Stimulated activated CD4-positive, alpha-beta T cell treated with anti-CD3 and anti-CD28 coated beads, Interleukin-1b, Interleukin-23, amount 100 ng/mL, for 1 hour (primary cell): ENCODE measurements at places on chromosomes 7 and 10.

DNA sequence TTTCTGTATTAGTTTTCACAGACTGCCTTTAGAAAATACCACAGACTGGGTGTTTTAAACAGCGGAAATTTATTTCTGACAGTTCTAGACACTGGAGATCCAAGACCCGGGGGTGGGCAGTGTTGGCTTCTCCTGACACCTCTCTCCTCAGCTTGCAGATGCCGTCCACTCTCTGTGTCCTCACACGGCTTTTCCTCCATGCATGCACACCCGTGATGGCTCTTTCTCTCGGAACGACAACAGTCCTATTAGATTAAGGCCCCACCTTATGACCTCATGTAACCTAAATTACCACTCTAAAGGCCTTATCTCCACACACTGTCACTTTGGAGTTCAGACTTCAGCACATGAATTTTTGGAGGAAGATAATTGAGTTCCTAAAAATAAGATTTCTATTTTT lies 142.9 kb upstream of the VWC2 start:
- no peak for DNase-seq

GRCh38 chr7:145534301-145534700 lies 582.3 kb upstream of the CNTNAP2 start:
- DNase-seq, result no peak

DNA sequence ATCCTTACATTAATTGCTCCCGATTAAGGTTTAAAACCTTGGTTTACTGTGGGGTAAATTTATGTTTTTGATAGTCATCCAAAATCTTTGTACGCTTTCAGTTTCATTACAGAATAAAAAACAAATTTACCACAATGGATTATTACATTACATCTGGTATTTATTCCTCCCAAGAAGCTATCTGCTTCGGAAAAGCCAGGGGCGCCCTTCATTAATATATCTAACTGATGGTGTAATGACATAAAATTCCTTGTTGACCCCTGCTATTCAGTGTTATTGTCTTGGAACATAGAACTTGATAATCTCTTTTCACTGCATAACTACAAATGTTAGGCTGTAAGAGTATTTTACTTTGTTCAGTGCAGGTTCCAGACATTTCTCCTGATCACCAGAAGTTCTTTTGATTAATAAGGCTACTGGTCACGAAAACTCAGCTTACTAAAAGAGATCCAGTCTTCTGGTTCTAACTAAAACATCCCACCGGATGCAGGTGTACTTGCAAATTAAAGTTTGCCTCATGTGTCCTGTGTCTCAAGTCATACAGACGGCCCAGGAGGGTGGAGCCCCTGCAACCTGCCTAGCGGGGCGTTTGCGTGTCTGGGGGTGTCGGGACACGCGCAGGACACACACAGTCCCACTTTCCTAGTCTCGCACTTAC lies 581 bp upstream of the GLCCI1 start:
- no peak for DNase-seq

DNA sequence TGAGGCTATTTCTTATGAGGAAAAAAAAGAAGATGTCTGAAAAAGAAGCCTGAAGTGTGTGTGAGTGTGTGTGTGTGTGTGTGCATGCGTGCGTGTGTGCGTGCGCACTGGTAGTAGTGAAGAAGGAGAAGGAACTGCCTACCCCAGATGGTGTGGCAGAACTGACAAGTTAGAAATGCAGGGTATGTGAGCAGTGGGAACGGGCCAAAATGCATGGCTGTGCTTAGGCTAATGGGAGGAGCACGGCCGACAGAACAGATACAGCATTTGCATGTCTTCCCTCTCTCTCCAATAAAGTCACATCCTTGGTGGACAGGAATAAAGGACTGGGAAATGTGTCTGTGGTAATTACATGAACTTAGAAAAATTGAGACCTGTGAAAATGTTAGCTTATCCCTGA lies 94.3 kb downstream of the IDE start:
- no peak for DNase-seq

- no peak for DNase-seq
Measured at GRCh38 chr7:12801107-12801506, 113.7 kb downstream of the ARL4A start.

- DNase-seq, result no peak
Measured at GRCh38 chr10:47365431-47366180, 17.4 kb downstream of the RBP3 start.

DNA sequence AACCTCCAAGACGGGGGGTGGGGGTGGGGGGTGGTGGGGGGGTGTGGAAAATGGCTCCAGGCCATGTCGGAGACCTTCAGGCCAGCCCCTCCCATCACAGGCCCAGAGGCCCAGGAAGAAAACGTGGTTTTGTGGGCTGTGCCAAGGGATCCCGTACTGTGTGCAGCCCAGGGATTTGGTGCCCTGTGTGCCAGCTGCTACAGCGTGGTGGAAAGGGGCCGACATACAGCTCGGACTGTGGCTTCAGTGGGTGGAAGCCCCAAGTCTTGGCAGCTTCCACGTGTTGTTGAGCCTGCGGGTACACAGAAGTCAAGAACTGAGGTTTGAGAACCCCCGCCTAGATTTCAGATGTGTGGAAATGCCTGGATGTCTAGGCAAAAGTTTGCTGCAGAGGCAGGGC lies 259.7 kb downstream of the HGF start:
- DNase-seq, result no peak

DNA sequence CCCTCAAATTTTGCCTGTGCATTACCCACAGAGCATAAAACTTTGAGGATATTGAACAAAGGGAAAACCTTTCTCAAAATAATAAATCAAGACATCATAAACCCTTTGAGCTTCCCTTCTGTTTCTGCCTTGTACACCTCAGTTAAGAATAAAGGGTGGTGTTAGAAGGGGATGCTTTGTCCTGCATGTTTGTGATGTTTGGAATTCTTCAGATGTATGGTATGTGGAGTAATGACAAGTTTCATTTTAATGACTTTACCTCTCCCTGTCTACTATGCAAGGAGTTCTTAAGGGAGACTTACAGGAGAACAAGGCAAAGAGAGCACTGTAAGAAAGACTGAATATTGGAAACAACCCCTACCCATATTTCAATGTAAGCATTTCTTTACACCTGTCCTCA lies 99.2 kb downstream of the HECW1 start:
- no peak for DNase-seq

- no peak for DNase-seq
Measured at GRCh38 chr10:128147669-128148068, 21.4 kb upstream of the MKI67 start.

- no peak for DNase-seq
Measured at GRCh38 chr10:86958116-86958900, at the start of gene SNCG. Gene SNCG (plus strand): TSS chr10:86958599. CDS start chr10:86958698, 99 bp downstream.

- DNase-seq, result no peak
Measured at GRCh38 chr10:31932838-31933237, 4.2 kb upstream of the ARHGAP12 start.

DNA sequence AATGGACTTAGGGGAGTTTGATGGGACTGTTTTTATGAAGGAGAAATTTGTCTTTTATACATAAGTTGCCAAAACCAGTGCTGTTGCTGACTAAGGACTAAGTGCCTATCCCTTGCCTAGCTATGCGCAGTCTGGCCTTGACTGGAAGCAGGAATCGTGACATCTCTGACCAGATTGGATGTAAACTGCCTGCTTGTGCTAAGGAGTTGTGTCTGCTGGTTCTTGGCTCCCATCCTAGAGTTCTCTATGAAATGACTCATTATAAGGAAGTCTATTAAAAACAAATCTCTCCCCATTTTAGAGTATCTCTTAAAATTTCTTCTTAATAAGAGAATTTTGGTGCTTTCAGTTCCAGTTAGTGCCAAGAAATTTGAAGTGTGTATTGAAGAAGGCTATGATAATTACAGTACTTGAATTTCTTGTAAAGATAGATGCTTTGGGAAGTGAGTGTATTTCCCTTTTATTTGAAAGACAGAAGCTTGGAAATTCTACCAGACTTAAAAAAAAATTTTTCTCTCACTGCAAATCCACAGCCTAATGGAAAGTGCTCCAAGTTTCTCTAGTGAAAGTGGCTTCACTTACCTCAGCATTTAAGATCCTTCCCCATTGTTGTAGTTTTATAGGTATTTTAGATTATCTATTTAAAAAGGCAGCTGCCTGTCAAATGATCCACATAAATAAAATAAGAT lies 77.6 kb downstream of the BICC1 start:
- DNase-seq, result no peak
